GM23338 (cell line): ENCODE measurements at places on chromosomes 3 and 15. TPM values are rescaled to one million over a fixed set of nuclear protein-coding genes. Genes with fewer than 3 reads are reported as not detected.

LRRC31 gene
- not detected in 2 replicates for polyA plus RNA-seq

GPR160 gene
- 37.2 and 39.4 TPM in 2 replicates for polyA plus RNA-seq

ATP10A gene
- 0.36 and 0.66 TPM in 2 replicates for polyA plus RNA-seq

SIAH2 gene
- polyA plus RNA-seq, result 6.3 and 6.4 TPM in 2 replicates

ZNF621 gene
- 6.3 and 6.8 TPM in 2 replicates for polyA plus RNA-seq

NRROS gene
- polyA plus RNA-seq, result 1.2 and 2.3 TPM in 2 replicates

SLC9C1 gene
- 0.66 and 1.8 TPM in 2 replicates for polyA plus RNA-seq

AGBL1 gene
- not detected in 2 replicates for polyA plus RNA-seq

RNF111 gene
- polyA plus RNA-seq, result 12.8 and 14.4 TPM in 2 replicates
